ENCODE measurements at places on chromosomes 7 and 10. TPM values are rescaled to one million over a fixed set of nuclear protein-coding genes. Genes with fewer than 3 reads are reported as not detected.

Gene PTN
- not detected for total RNA-seq

Gene AHR
- total RNA-seq = 10.0 TPM

Gene PALD1
- total RNA-seq = 6.8 TPM

Gene CLCN1
- not detected for total RNA-seq

Gene AZGP1
- total RNA-seq = not detected

Gene GNAT3
- total RNA-seq = not detected

Gene JCAD
- 11.2 TPM for total RNA-seq

Gene SFMBT2
- total RNA-seq = 10.2 TPM

Gene EGR2
- total RNA-seq = 0.52 TPM

All from A549 treated with GW870086 at 1 μM for 4 hours (cell line).